ENCODE measurements at places on chromosomes 7 and 10. TPM values are rescaled to one million over a fixed set of nuclear protein-coding genes. Genes with fewer than 3 reads are reported as not detected.

CNOT4 gene
- total RNA-seq, result 25.3 TPM

DNA sequence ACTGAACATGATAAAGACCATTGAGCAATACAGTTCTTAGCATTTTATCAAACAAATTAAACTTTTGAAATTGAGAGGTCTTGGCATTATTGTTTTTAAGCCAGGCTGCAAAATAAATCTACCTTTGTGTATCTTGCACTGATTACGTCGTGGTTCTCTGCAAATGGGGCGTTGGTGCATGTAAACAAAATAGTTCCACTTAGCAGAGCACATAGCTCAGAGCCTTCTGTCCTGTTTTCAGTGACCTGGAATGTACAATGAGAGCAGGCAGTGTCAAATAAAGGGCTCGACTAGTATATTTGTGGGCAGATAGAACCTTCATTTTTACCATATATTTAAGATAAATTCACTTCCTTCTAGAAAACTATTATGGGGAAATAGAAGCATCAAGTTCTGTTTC, 333.9 kb upstream of the SMIM30 start:
- no peaks in the 10 kb centered on the region for H3K36me3 ChIP-seq
- DNase-seq, result no peak
- H3K4me1 ChIP-seq, result peaks cover 4% of the 10 kb centered on the region
- H3K27ac ChIP-seq, result no peak overlapping the region
- H3K4me3 ChIP-seq, result no peak overlapping the region
- H3K27me3 ChIP-seq, result no peaks in the 10 kb centered on the region

GNAT3 gene
- 2.0 TPM for total RNA-seq

- H3K27me3 ChIP-seq, result no peaks in the 10 kb centered on the region
- no peaks in the 10 kb centered on the region for H3K36me3 ChIP-seq
- no peak overlapping the region for H3K27ac ChIP-seq
- H3K4me1 ChIP-seq, result peaks cover 7% of the 10 kb centered on the region
Measured at GRCh38 chr7:46774515-46774914, 807.4 kb downstream of the TNS3 start.

DNA sequence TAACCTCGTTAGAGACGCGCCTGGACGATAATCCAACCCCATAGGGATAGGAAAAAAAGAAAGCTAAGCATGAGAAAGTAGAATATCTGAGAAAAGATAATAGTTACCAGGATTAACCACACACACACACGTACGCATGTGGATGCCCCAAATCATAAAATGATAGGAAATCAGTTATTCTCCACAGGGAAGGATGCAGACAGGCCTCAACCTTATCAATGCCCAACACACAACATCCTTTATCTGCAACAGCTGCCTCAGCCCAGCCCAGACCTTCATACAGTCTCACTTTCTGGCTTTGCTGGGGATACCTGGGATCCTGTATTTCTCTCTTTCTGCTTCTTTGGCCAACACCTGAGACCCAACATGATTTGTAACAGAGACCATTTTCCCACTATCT, 123.0 kb downstream of the NOC3L start:
- no peaks in the 10 kb centered on the region for H3K36me3 ChIP-seq
- no peak overlapping the region for H3K4me3 ChIP-seq
- no peaks in the 10 kb centered on the region for H3K27me3 ChIP-seq
- H3K4me1 ChIP-seq, result no peaks in the 10 kb centered on the region
- no peak overlapping the region for H3K27ac ChIP-seq

JAKMIP3 gene
- 0.44 TPM for total RNA-seq

DNA sequence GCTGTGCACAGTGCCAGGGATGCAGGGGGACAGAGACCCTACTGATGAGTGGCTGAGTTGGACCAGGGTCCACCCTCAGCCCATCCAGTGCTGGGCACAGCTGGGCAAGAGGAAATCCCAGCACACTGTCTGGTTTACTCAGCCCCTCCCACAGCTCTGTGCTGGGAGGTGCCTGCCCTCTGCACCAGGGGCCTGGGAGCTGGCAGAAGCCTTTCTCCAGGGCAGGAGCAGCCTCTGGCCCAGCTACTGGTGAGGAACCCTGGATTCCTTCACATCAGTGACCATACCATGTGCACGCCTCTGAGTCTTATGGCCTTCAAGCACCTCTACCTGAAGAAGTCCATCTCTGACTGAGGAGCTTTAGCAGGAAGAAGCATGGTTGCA, 25.9 kb upstream of the C10orf71 start:
- peaks cover 5% of the 10 kb centered on the region for H3K36me3 ChIP-seq
- no peak overlapping the region for H3K27ac ChIP-seq
- peaks cover 4% of the 10 kb centered on the region for H3K27me3 ChIP-seq
- peaks cover 11% of the 10 kb centered on the region for H3K4me1 ChIP-seq

DNA sequence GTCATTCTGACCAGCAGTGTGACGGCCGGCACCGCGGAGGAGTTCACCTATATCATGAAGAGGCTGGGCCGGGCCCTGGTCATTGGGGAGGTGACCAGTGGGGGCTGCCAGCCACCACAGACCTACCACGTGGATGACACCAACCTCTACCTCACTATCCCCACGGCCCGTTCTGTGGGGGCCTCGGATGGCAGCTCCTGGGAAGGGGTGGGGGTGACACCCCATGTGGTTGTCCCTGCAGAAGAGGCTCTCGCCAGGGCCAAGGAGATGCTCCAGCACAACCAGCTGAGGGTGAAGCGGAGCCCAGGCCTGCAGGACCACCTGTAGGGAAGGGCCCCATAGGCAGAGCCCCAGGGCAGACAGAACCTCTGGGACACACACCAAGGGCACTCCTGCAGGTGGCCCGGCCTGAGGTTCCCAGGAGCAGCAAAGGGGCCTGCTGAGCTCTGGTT, 9.0 kb downstream of the RBP3 start:
- peaks cover 2% of the 10 kb centered on the region for H3K27me3 ChIP-seq
- no peaks in the 10 kb centered on the region for H3K36me3 ChIP-seq
- no peak overlapping the region for H3K4me3 ChIP-seq
- no peak for DNase-seq
- H3K4me1 ChIP-seq, result no peaks in the 10 kb centered on the region

GRCh38 chr7:143369678-143370651, 7.5 kb upstream of the FAM131B start:
- peaks cover 15% of the 10 kb centered on the region for H3K4me1 ChIP-seq
- peaks cover 5% of the 10 kb centered on the region for H3K27me3 ChIP-seq
- H3K4me3 ChIP-seq, result peak overlapping the region; percentile 0

SHH gene
- total RNA-seq, result not detected

GRCh38 chr7:80781561-80781979, 137.3 kb downstream of the SEMA3C start:
- H3K27me3 ChIP-seq, result no peaks in the 10 kb centered on the region
- H3K4me1 ChIP-seq, result peaks cover 2% of the 10 kb centered on the region
- no peak overlapping the region for H3K27ac ChIP-seq
- no peaks in the 10 kb centered on the region for H3K36me3 ChIP-seq

- H3K27ac ChIP-seq, result no peak overlapping the region
- H3K4me1 ChIP-seq, result peaks cover 7% of the 10 kb centered on the region
- H3K4me3 ChIP-seq, result no peak overlapping the region
- H3K36me3 ChIP-seq, result peaks cover 4% of the 10 kb centered on the region
- DNase-seq, result no peak
Measured at GRCh38 chr7:13166801-13167200, 479.4 kb downstream of the ARL4A start.

DRGX gene
- total RNA-seq, result 65.2 TPM

- H3K27ac ChIP-seq, result no peak overlapping the region
- H3K36me3 ChIP-seq, result no peaks in the 10 kb centered on the region
- H3K4me3 ChIP-seq, result peak overlapping the region; percentile 78
- no peak for DNase-seq
- no peaks in the 10 kb centered on the region for H3K27me3 ChIP-seq
Measured at GRCh38 chr7:127536394-127536691, 49.1 kb downstream of the GCC1 start.

KAZALD1 gene
- total RNA-seq, result 0.59 TPM

- H3K27ac ChIP-seq, result no peak overlapping the region
- peaks cover 5% of the 10 kb centered on the region for H3K4me1 ChIP-seq
- H3K36me3 ChIP-seq, result peaks cover 5% of the 10 kb centered on the region
- DNase-seq, result no peak
- H3K4me3 ChIP-seq, result no peak overlapping the region
Measured at GRCh38 chr10:94133239-94133638, 139.5 kb downstream of the PLCE1 start.
